ENCODE measurements at places on chromosomes 4 and X.

DNA sequence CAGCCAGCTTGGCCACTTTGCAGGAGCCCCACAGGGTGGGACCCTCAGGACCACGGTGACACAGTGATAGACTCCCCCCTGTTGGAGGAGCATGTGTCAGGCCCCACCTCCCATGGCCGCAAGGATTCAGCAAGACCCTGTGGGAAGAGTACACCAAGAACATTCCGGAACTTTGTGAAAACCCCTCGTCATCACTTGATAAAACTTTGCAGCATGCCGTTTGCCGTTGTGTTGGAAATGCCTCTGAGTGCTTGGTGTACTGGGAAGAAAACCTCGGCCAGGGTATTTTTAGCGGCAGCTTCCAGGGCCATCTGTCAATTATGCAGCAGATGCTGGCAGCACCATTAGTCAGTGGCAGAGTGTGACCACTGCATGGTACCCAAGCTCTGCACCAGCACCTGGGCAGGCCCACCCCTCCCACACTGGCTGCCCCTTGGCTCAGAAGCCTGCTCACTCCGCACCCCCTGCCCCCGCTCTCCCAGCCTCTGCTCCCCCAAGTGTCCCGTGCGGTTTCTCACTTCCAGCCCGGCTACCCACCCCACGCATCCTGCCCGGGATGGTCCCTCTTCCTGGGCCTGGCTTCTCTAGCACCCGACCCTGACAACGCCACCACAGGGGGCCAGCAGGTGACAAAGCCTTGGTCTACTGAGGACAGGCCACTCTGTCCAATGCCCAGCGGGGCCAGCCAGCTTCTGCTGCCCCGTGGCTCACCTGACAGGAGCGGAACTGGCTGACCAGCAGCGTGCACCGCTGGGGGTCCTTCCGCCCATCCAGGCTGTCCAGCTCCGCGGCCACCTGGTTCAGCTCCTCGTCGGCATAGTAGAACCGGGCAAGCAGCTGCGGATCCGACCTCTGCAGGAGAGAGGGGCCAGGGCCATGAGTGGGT lies 65.0 kb downstream of the ZFYVE28 start:
- no peak for DNase-seq

DNA sequence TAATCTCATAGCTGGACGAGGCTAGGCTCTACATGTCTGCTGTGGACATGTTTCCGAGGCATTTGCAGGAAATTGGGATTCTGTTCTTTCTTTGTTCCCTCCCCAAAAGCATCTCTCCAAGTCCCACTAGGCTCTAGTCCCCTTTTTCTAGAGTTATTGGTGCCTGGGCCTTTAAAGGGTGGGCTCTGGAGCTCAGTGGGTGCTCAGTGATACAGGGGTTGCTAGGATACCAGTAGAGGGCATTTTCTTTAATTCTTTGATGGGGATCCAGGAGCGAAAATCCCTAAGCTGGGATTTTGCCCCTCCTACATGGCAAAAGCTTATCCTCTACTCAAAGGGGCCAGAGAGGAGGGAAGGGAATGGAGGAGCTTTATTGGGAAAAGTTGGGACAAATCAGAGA lies 34.2 kb downstream of the ARHGEF9 start:
- DNase-seq, result no peak

DNA sequence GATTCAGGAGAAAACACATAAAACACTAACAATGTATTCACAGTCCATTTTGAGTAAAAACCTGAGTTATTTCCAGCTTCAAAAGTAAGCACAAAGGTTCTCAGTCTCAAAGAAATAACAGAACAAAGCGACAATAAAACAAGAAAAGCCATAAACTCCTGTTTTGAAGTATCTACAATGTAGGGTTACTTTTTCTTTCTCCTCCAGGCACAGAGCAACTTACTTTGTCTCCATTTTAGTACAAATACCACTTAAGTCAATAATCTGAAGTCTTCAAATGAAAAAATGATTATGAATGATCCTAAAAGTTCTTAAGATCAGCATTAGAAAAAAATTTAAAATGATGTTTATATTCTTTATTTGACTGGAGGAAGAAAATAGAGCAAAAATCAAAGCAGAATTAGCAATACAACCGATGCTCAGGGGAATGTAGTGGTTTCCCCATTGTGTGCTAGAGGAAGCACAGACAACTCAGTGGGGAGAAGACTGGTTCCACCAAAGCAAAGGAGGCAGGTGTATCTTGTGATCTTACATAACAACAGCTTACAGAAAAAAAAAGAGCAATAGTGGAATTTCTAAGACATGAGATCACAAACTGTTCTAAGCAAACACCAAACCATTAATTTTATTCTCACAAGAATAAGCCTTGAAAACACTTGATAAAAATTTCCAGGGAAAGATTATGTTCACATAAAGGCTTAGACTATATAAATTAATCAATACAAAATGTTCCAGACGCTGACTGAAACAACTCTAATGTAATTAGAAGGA lies 35.1 kb downstream of the EPHA5 start:
- no peak for DNase-seq

DNA sequence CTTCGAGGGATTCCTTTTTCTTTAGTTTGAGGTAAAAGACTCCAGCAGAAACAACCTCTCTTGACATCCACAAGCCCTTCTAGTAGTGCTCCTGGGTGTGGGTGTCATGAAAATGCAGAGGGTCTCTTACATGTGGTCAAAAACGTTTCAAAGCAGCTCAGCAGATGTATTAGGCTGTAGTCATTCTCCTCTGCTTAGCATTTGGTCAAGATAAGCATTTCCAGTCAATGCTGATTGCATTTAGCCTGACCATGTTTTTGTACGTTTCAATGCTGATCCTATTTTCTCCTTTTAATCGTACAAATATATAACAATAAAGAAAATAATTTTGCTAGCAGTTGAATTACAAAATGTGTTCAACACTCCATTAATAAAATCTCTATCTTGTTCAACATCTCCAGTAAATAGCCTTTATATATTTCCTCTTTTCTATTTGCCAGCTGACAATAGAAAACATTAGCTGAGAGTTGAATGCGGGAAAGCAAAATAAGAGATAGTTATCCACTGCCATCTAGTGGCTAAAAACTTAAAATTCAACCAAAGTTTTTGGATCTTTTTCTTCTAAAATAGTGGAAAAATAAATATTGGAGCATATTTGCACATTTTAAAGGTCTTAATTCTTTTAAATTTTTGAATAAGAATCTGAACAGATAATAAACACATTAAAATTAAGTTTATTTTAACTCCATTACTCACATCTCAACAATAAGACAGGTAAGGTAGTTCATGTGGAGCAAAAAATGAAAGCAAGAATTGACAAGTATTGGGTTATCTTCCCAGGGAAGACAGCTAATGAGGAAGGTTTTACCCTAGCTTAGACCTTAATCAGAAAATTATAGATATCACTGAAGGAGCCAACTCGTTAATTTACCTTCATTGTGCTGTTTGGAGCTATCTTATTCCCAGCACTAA lies 15.2 kb upstream of the PACRGL start:
- no peak for DNase-seq

GRCh38 chr4:173436149-173436579 lies 37.2 kb upstream of the SCRG1 start:
- no peak for DNase-seq

DNA sequence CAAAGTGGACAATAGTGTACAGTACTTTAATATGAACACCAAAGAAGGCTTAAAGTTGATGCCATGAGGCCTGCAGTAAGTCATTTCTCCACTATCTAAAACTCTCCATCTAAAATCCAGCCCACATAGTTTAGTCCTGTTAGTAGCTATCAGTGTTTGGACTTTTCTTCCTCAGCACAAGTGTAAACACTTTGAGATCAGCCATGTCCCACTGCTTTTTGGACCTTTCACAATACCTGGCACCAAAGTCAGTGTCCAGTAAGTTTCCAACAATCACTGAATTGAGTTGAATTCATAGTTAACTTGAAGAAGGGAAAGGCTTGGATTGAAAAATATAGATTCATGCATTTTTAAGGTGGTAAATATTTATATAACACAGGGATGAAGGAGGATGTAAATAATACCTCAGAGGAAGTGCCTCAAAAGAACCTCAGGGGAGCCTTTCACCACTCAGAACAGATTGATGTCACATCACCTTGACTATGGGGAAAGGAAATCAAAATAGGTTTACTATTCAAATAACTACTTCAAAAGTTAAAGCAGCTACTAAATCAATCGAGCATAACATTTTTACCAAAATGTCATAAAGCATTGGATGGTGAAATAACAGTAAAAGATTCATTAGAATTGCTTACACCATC lies 76.7 kb downstream of the FTHL17 start:
- no peak for DNase-seq
